ENCODE measurements at places on chromosomes 16 and 17. TPM values are rescaled to one million over a fixed set of nuclear protein-coding genes. Genes with fewer than 3 reads are reported as not detected.

DNA sequence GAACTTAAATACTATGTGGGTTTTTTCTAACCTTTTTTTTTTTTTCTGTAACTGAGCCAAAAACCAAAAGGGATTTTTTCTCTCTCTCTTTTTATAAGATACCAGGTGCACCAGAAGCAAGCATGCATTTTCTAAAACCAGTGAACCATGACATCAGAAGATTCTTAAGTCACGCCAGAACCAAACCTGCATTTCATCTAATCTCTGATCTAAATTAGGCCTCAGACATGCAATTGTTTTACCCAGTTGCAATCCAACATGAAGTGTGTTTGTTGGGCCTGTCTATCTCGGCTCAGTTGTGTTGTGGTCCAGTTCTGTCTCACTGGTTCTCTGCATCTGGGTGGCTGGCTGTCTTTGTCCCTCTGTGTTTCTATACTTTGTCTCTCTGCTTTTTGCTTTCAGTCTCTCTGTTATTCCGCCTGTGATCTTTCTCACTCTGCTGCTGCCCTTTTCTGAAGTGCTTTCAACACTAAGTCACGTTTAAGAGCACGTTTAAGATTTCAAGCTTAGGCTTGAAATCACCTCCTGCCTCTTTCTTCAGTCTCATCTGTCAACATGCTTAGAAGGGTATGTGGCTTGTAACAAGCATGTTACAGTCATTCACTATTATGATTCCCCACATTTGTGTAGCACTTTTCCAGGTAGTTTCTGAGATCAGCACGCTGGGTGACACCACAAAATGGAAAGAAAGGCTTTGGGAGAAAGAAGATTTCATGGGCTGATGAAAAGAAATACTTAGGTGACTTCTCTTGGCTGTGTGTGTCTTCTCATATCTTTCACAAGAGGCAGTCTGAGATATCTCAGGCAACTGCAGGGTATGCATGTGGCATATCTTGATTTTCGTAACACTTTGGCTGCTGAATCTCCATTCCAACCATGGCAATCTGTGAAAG, 488.9 kb downstream of the SHISA9 start:
- DNase-seq: no peak

The PABPN1L gene
- polyA plus RNA-seq: not detected

- no peak for DNase-seq
These were observed 116.0 kb downstream of the CYLD start for GRCh38 chr16:50857881-50858280.

DNA sequence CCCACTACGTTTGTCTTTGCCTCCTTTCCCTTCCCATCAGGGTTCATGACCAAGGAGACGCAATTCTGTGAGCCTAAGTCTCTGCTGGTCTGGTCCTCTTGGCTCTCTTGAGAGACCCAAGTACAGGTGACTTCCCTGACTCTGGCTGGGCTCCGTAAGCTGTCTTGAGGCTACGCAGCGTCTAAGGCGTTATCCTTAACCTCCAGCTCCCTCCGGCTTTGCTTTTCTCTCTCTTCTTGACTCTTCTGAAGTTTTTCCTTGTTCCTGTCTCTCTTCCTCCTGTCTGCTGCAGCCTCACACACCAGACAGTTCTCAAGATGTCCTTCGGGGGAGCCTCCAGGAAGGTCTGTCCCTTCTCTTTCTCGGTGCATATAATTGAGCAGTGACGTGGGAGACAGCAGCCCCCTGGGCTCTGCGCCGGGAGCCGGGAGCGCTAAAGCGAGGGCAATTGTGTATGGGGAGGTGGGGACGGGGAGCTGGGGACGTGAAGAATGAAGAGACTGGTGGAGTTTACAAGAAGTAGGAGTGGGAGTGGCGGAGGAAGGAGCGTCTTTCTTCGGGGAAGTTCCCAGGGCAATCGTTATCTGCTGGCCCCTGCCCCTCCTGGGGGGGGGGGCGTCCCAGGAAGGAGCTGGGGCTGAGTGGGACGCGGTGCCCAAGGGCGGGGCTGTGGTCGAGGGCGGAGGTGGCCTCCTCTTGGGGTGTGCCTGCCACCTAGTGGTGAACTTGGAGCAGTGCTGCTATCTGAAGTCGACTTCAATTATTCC, 6.9 kb upstream of the PIRT start:
- peak; percentile 84 for DNase-seq

The KRT39 gene
- polyA plus RNA-seq: not detected

- no peak for DNase-seq
These were observed 9.1 kb upstream of the CCL5 start for GRCh38 chr17:35889241-35889640.

DNA sequence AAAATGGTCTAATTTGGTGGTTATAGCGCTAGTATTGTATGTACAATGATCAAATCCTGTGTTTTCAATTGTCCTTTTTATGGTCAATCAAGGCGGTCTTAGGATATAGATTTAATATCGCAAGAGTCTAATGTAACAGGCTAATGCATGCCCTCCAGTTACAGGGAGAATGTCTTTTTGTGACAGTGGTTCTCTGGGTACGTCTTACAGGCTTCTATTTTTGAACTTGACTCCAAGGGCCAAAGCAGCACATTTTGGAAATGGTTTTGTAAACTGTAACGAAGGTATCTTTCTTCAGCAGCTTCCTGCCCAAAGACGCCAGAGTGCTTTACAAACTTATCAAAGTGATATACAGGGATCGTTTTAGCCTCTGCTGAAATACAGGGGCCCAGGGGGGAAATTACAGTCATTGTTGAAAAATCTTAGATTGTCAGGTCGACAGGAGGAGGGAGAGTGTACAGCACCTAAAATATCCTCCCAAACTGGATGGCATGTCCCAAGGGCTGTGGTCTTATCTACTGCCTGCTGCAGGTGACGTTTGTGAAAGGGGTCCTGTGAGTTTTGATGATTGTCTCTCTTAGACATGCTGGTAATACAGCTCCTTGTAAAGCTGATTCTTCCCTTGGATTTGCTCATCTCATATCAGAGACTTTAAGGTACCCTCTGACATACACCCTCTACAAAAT, 288.5 kb downstream of the CDH13 start:
- no peak for DNase-seq

DNA sequence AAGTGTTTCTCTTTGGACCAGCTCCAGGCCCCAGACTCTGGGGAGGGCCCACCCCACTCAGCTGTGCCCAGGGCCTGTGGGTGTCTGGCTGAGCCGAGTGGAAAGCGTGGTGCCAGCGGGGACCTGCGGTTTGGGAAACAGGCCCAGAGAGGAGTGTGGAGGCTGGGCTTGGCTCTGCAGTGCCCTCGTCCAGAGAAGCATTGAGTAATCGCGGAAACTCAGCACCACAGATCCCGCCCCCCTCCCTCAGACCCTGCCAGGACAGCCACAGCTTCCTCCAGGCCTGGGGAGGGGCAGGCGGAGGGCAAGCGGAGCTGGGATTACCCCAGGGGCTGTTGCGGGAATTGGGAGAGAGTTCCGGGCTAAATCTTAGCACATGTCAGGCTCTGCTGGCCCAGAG, 14.6 kb upstream of the PITPNA start:
- DNase-seq: no peak

DNA sequence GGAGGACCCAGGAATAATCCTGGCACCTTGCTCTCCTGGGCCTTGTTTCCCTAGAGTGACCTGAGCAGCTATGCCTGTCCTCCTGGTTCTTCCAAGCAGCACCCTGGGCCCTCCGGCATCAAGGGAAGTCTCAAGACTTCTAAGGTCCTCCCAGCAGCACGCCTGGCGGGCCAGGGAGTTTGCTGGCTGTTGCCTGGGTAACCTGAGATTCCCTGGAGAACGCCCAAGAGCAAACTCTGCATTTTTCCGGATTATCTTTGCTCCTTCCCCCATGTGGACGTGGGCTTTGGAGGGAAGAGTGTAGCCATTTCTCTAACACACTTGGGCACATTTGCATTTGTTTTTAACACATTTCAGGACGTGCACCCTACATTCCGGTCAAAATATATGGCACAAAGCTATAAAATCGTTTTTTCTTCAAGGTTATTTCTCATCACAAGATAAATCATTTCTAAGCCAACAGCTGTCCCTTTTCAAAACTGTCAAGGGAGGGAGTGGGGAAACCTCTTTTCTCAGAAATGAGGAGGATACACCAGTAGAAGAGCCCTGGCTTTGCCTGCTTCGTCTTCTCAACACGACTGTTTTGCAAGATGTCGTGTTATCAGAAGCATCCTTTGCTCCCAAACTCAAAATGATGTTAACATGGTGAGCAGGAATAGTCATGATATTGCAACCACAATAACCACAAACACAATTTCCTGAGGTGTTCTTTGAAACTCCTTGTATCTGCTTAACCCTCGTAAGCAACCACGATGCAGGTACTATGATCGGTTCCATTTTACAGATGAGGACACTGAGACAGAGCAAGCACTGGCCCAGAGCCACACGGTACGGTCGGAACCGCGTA, 116.5 kb downstream of the ADCY9 start:
- DNase-seq: no peak

- peak; percentile 25 for DNase-seq
These were observed 789 bp downstream of the ITPRIPL2 start for GRCh38 chr16:19114359-19115147.

DNA sequence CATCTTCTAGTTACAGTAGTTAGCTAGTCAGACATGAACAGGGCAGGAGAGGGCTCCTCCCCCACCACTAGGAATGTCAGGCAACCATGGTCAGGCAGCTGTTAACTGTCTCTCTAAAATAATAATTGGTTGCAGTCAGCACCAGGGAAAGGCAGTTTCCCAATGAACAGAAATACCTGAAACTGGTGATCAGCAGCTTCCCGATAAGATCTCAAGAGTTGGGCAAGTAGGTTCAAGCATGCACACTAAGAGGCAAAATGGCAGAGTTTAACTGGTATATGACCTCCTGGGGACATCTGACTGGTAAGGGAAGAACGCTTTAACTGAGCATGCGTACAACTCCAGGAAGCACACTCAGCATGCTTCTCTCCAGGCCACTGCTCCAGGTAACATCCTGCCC, 12.6 kb upstream of the XYLT1 start:
- no peak for DNase-seq

GRCh38 chr16:46700048-46700447, 10.6 kb downstream of the ORC6 start:
- DNase-seq: no peak

The PRKAR1A gene
- polyA plus RNA-seq: 195 TPM

The FOXL1 gene
- 2.8 TPM for polyA plus RNA-seq

GRCh38 chr17:40547079-40547784, 18.0 kb downstream of the CCR7 start:
- DNase-seq: no peak

- DNase-seq: no peak
These were observed 41.8 kb downstream of the TNRC6A start for GRCh38 chr16:24771132-24771778.

DNA sequence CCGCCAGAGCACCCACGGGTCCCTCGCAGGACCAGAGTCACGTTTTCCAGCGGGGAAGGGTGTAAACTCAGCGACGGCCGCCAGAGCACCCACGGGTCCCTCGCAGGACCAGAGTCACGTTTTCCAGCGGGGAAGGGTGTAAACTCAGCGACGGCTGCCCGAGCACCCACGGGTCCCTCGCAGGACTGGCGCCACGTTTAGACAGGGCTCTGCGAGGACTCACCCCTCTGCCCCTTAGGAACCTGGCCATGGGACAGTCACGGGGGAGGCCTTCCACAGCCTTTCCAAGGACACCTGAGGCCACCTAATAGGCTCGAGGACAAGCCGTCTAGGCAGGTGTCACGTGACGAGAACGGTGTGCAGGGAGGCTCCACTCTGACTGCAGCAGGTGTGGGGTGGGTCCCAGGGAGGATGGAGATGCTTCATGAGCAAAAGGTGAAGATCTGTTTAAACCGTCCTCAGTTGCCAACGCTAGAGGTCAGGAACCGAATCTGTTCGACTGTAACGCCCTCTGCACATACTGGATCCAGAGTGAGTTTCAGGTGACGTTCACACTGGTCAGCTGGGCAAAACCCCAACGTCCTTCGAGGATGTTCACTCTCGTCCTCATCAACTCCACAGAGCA, 48.0 kb upstream of the METRNL start:
- peak; percentile 15 for DNase-seq

- no peak for DNase-seq
These were observed 113.7 kb downstream of the ABCC6 start for GRCh38 chr16:16109453-16110110.

The TBC1D3G gene
- not detected for polyA plus RNA-seq

The PRSS36 gene
- 0.49 TPM for polyA plus RNA-seq

- no peak for DNase-seq
These were observed 440.6 kb downstream of the HS3ST3B1 start for GRCh38 chr17:14741491-14741890.

- DNase-seq: no peak
These were observed 140.2 kb upstream of the CHMP6 start for GRCh38 chr17:80851277-80851925.

GRCh38 chr17:56159826-56160380, 6.6 kb downstream of the ANKFN1 start:
- no peak for DNase-seq

DNA sequence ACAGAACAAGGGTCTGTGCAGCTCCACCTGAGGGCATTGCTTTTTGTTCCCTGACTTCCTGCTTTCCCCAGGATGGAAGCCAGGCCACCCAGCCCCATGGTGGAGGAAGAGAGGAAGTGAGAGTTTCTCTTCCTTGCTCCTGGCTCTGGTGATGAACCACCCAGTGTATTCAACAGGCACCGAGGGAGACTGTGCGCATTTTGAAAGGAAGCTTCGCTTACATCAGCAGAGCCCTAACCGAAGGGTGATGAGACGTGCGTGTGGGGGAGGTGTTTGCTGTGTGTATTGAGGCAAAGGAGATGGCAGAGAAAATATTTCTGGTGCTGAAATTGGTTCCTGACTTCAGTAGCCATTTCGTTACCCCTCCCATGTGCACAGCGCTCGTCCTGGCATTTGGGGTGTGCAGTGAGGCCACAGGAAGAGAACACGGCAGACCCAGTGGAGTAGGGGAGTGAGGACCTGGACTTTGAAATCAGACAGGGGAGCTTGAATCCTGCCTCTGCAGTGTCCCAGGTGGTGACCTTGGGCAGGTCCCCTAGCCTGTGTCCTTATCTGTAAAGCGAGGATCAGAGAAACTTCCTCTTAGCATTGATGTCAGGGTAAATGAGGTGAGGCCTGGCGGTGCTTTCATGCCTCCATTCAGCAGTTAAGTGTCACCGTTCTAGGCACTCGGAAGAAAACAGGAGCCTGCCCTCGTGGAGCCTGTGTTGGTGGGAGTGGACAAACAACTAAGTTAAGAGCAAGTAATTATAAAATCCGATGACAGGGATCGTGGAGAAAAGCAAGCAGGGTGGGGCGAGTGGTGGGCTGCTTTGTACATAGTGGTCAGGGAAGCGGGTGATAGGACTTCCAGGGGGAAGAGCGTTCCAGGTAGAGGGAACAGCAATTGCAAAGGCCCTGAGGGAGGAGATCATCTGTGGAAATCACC, 7.4 kb downstream of the CMIP start:
- DNase-seq: no peak

GRCh38 chr17:17356149-17356930, 53.2 kb downstream of the NT5M start:
- DNase-seq: peak; percentile 90

- peak; percentile 47 for DNase-seq
These were observed 200.2 kb downstream of the CCDC182 start for GRCh38 chr17:57544834-57545463.

- peak; percentile 84 for DNase-seq
These were observed 24.8 kb upstream of the MRPS23 start for GRCh38 chr17:57874434-57875289.

GRCh38 chr16:23852794-23853562, 17.2 kb downstream of the PRKCB start:
- no peak for DNase-seq

The DNAI2 gene
- not detected for polyA plus RNA-seq

GRCh38 chr16:66254106-66254505, 112.4 kb upstream of the CDH5 start:
- DNase-seq: no peak

GRCh38 chr17:20087538-20088250, 78.5 kb downstream of the SPECC1 start:
- no peak for DNase-seq

The NIP7 gene
- 19.0 TPM for polyA plus RNA-seq

Measured in SK-N-SH (cell line).